C1 segment of cervical spinal cord (tissue), 14 donors: ENCODE measurements at places on chromosomes 3 and 15.

DNA sequence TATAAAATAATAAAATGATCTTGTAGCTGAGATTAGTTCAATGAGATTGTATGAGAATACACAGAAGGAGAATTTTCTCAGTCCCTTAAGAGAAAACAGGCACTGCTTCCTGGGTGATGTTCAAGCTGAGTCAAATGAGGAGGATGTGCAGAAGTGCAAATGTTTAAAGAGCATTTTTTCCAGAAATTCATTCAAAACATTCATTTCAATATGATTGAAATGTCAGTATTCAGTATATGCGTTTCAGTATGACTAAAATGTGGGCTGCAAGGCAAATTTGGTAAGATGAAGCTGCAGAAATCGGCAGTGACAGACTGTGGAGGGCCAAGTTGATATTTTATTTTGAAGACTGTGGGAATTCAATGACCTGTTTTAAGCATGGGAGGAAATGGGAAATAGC lies 19.3 kb upstream of the PYDC2 start:
- DNase-seq: no peak

- no peak for DNase-seq
Observed at GRCh38 chr15:95086531-95087252, 855.3 kb downstream of the MCTP2 start.

- no peak for DNase-seq
Observed at GRCh38 chr3:186782542-186783057, 777 bp upstream of the EIF4A2 start.

- no peak for DNase-seq
Observed at GRCh38 chr3:58005669-58006068, 2.6 kb upstream of the FLNB start.

DNA sequence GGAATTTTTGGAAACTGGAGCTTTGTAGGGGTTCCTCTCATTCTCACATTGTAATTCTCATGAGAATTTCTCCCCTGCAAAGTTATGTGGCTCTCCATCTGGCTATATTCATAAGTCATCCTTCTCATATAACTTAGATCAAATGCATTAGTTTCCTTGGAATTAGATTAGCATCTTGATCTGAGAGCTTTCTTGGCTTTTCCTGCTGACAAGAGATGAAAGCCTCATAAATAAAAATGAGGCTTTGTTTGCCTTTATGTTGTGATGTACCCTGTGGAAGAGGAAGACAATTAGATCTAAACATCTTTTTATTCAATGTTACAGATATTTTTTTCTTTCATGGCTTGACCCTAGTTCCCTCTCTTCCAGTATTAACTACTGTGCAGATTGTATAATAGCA lies 165.4 kb upstream of the ZPLD1 start:
- DNase-seq: no peak

DNA sequence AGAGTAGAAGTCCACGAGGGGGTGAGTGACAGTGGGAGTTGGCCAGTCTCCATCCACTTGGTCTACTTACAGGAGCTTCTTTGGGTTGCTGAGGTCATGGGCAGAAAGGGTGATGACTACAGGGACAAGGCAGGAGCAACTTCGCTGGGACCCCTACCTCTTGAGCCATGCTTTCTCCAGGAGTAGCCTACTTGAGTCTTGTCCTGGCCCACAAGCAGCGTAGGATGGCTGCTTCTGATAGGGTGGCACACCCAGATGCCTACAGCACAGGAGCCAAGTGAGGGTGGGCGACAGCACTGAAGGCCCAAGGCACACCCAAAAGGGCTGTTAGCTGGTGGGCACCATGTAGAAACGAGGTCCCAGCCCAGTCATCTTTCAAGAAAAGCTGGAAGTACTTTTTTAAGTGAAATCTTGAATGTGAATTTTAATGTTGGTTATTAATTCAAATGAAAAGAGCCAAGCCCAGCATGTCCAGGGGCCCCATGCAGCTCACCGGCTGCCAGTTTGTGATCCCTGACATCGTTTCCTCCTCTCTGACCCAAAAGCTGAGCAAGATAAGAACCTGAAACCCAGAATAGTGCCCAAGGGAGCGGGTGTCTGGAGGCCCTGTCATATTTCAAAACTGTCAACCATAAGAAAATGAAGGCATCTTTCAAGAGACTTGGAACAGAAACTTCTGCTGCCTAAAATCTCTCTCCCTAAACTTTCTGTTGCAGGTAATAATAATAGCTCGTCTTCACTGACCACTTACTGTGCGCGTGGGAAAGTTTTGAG lies 2.2 kb upstream of the CPEB1 start:
- DNase-seq: no peak

GRCh38 chr3:128167646-128167972 lies 14.3 kb downstream of the EEFSEC start:
- DNase-seq: no peak

DNA sequence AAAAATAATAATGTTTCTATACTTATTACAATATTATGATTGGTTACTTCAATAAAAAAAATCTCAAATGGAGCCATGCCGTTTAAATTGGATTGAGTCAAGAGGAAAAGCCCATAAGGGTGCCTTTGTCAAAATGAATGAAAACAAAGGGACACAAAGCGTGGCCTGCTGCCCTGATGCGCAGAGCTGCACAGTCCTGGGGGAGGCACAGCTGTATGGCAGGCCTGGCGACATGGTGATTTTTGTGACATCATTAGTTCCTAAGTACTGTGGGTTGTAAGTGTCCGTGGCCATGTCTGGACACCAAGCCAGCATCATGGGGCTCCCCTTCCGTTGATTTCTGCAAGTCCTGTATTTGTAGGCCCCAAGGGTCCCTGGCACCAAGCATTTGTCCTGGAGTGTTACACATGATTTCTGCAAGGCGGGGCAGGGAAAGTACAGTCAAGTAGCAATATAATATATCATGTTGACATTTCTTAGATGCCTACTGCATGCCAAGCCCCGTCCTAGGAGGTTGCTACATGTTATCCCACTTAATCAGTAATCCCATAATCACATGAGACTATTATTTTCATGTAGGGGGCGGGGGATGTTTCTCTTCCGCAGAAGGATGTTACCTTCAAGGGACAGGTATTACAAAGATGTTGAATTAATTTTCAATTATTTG lies 59.7 kb downstream of the GHSR start:
- no peak for DNase-seq

DNA sequence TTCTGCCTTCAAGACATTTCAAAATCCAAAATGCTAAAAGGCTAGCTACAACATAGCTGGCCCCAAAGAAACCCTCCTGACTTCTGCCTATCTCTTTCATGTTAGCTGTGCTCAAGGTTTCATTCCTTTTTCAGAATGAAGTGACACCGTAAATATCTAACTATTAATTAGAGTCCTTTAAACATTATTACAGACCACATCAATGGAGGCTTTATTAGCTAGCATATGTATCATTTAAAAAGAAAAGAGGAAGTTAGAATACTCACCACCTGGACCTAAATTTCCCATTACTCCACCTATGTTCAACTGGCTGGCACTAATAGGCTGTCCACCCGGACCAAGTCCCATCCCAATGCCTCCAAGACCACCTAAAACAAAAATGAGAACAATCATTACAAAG lies 24.6 kb downstream of the MYEF2 start:
- DNase-seq: no peak

DNA sequence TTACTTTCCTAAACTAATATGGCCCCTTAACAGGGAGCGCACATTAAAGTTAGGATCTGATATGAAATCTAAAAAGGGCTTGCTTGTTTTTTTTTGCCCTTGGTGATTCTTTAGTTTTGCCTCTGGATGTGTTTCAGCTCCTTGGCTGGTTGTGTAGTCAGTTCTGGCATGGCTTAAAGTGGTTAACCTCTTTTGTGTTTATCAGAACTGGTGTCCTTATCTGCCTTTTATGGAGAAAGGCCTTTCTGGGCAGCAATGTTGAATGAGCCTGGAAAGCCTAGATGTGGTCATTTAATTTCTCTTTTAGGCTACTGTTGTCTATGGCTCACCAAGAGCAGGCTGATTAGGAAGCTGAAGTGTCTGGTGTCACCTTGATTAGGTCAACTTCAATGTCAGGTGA lies 254.5 kb upstream of the ROPN1 start:
- no peak for DNase-seq

DNA sequence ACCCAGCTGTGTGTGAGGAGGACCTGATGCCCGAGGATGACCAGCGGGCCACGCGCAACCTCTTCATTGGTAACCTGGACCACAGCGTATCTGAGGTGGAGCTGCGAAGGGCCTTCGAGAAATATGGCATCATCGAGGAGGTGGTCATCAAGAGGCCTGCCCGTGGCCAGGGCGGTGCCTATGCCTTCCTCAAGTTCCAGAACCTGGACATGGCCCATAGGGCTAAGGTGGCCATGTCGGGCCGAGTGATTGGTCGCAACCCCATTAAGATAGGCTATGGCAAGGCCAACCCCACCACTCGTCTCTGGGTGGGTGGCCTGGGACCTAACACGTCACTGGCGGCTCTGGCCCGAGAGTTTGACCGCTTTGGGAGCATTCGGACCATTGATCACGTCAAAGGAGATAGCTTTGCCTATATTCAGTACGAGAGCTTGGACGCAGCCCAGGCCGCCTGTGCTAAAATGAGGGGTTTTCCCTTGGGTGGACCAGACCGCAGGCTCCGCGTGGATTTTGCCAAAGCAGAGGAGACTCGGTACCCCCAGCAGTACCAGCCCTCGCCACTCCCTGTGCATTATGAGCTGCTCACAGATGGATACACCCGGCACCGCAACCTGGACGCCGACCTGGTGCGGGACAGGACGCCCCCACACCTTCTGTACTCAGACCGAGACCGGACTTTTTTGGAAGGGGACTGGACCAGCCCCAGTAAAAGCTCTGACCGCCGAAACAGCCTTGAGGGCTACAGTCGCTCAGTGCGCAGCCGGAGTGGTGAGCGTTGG lies 1.5 kb downstream of the RBM15B start:
- DNase-seq: no peak

DNA sequence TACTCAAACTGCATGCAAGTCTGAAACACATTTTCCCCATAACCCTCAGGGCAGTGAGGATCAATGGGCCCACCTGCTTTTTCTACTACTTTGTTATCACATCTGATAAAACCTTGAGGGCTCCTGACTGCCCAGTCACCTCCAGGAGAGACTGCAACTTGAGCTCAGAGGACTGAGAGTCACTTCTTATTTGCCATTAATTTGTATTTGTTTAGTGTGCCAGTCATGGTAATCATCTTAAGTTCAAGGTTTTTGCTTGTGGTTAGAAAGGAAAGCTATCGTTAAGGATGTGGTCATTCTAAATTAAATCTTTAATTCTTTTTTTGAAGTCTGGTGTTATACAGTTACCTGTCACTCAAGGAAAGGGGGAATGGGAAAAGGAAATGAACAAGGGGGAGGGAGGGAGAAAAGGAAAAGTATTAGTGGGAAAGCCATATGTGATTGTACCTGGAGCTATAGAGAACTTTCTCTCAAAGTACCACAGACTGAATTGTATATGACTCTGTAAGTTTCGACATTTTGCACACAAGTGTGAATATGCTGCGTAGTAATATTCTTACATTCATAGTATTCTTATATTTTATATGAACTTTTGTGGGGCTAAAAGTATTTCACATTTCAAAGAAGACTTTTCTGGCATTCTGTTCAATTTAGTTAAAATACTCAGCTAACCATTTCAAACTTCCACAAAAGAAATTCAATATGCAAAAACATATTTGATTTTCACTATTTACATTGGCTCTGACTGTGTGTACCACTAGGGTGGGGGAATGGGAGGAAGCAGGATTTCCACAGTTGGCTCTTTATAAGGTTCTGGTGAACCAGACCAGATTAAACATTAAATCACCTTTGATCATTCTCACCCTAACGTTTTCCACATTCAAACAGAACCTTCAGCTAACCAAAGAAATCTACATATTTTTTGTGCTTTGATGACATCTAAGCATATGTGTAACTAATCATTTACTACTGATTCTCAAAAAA lies 166.5 kb upstream of the ATP11B start:
- DNase-seq: no peak
